ENCODE measurements at places on chromosomes 7 and 10.
A peak's percentile ranks its signal among the peaks of the same experiment; 100 is the strongest.

GRCh38 chr10:14023673-14024328, 306.9 kb downstream of the FRMD4A start:
- no peak for DNase-seq

- peak; percentile 93 for DNase-seq
Observed at GRCh38 chr7:25854608-25855497, 297.1 kb upstream of the NFE2L3 start.

- DNase-seq, result no peak
Observed at GRCh38 chr7:129311429-129311828, 86.6 kb downstream of the AHCYL2 start.

DNA sequence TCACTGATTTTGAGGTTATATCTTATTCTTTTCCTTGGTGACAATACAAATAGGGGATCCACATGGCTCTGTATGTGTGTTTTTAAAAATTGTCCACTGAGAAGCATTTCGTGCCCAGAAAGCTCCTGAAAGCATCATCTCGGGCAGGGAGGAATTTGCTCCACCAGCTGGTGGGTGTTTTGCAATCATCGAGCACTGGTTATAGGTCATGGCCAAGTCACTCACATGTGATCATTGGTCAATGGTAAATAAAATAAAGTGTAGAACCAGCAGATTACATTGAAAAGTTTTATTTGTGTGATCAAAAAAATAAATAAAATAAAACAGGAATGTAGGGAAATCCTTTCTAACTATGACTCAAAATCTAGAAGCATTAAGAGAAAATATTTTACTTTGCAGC, 23.0 kb upstream of the SNX13 start:
- DNase-seq, result no peak

DNA sequence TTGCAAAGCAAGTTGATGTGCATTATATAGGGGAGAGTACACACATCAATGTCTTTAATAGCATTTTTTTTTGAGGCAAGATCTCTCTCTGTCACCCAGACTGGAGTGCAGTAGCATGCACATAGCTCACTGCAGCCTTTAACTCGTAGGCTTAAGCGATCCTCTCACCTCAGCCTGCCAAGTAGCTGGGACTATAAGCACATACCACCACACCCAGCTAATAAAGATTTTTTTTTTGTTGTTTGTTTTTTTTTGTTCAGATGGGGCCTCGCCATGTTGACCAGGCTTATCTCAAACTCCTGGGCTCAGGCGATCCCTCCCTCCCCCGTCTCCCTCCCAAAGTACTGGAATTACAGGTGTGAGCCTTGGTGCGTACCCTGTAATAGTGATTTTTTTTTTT, 1.5 kb downstream of the UMAD1 start:
- DNase-seq, result no peak

- no peak for DNase-seq
Observed at GRCh38 chr7:5492636-5493020, 69.0 kb upstream of the TNRC18 start.

- peak; percentile 96 for DNase-seq
Observed at GRCh38 chr10:58335306-58336005, 650 bp downstream of the UBE2D1 start.

GRCh38 chr10:47349941-47350371, 1.8 kb downstream of the RBP3 start:
- DNase-seq, result no peak

- no peak for DNase-seq
Observed at GRCh38 chr7:69438584-69439412, 159.5 kb upstream of the AUTS2 start.

DNA sequence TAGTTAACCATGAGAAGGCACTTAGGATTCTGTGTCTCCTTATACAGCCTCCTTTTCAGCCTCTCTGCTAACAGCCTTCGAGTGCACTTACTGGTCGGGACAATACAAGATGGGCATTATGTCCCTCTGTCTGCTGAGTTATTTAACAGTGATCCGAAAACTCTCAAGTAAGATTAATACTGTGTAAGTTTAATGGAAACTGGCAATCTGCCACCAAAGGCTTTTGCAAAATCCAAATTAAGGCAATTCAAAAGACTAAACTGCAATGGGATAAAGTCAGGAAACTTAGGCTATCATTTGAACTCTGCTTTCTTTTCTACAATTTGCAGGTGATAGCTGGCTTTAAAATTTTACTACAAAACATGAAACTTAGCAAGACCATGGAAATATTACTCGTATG, 477.8 kb downstream of the TFEC start:
- DNase-seq, result no peak

DNA sequence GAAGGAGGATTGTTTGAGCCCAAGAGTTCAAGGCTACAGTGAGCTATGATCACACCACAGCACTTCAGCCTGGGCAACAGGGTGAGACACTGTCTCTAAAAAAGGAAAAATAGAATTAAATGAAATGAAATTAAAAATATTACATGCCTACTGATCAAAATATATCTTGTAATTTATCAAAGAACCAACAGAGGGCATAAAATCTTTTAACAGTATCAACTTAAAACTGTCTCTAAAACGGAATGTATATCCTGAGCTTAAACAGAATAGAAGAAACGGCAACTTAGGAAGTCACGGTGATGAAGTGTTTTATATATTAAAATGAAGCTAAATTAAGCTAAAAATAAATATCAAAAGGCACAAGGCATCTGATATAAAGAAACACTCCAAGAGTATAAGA, 78.8 kb downstream of the MTPAP start:
- DNase-seq, result no peak

GRCh38 chr10:48794074-48794473, 109.4 kb downstream of the WDFY4 start:
- no peak for DNase-seq

DNA sequence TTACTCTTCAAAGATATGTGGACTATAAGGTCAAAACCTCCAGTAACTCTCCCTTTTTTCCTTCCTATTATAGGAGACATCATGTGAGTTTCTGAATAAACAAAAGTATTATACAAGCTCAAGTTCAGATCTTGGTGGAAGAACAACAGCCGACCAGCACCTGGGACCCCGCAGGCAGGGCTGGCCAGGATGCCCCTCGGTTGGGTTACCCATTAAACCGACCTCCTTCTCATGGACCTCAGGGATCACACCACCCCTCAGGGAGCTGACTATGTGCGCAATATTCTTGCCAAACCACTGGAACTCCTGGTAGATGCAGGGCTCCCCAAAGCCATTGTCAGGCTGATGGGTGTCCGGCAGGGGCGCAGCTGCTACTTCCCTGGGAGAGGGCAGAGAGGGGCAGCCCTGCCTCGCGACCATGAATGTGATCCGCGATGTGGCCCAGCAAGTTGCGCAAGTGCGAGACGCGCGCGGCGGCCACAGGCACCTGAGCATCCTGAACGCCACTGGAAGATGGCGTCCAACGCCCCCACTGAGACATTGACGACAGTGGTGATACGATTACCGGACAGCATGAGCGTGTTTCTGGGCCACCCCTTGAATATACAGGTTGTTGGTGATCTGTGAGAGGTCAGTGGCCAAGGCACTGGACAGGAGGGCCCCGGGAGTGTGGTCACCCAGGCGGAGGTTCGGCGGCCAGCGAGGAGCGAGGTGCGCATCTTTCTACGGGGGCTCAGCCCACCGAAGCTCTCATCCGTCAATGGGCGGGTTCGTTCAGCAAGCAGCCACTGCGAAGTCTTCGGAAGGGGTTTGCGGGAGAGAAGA, 161.3 kb downstream of the IPMK start:
- no peak for DNase-seq

GRCh38 chr7:138813945-138814344, 15.9 kb upstream of the ATP6V0A4 start:
- no peak for DNase-seq

GRCh38 chr7:91776171-91776570, 104.3 kb downstream of the MTERF1 start:
- DNase-seq, result no peak

- DNase-seq, result no peak
Observed at GRCh38 chr7:117279931-117280557, 42.8 kb downstream of the WNT2 start.

GRCh38 chr7:107122486-107122911, 46.3 kb upstream of the HBP1 start:
- DNase-seq, result no peak

- no peak for DNase-seq
Observed at GRCh38 chr10:30383356-30383755, 34.3 kb upstream of the MTPAP start.

GRCh38 chr10:110398419-110399105, 93.8 kb upstream of the SMNDC1 start:
- peak; percentile 94 for DNase-seq

DNA sequence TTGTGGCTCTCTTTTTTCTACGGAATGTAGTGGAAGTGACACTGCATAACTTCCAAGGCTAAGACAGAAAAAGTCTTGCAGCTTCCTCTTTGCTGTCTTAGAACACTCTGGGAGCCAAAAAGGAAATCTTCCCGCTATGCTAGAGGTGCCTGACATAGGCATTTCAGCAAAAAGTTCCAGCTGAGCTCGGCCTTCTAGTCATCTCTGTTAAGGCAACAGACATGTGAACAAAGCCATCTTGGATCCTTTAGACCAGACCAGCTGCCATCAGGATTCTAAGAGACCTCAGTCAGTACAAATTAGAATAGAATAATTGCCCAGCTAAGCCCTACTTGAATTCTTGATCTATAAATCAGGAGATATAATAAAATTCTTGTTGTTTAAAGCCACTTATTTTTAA, 16.3 kb upstream of the COL1A2 start:
- DNase-seq, result no peak

DNA sequence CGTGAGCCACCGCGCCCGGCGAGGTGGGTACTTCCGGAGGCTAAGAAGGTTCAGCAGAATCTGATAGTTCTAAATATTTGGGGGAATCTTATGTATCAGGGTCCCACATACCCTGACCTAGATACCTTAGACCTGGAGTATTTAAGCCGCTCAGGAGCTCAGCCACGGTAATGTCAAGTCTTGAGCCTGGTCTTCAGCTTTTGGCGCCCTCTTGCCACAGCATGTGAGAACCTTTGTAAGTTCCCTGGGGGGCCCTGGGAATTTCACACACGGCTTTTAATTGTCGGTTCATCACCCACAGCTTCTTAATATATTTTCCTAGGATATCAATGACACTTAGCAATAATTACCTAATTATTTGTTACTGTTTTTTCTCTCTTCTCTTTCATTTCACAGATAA, 324.3 kb upstream of the GALNT17 start:
- no peak for DNase-seq

DNA sequence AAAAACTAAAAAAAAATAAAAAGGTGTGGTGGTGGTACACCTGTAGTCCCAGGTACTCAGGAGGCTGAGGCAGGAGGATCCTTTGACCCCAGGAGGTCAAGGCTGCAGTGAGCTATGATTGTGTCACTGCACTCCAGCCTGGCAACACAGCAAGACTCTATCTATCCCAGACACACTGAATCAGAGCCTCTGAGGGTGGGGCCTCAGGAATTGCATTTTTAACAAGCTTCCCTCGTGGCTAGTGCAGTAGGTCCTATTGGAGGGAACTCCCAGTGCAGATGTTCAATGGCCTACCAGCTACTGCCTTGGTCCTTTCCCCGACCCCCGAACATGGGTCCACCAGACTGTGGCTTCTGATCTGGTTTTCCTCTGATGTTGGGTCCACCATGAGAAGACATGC, 14.9 kb downstream of the STRA8 start:
- no peak for DNase-seq

DNA sequence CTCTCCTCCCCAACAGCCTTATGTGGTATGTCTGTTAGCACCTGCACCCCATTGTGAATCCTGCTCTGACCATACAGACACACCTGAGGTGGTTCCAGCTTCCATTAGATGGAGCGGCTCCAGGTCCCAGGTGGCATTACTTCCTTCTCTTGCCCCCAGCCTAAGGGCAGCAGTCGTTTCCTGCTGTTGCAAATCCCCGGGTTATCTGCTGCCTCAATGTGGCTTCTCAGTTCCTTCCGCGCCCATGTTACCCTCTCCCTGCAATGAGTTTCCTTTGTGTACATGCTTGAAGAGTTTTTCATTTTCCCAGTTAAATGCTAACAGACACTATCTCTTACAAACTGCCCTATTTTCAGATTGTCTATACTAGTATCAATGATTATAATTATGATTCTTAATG, 62.8 kb upstream of the PRKCQ start:
- DNase-seq, result no peak

DNA sequence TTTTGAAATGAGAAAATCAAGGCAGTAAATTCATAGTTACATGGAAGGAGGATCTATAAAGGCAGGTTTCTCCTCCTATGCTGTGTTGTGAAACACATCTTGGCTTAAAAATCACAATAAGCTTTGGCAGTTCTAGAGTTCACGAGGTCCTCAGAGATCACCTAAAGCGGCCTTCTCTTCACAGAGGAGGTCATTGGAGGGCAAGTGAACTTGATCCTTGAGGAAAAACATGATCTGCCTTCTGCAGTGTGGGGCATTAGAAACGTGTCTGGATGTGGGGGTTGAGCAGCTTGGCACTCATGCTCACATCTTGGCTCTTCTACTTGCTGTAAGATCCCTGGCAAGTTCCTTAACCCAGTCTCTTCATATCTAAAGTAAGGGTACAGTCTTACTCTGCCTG, 96.1 kb upstream of the BMPER start:
- DNase-seq, result no peak

DNA sequence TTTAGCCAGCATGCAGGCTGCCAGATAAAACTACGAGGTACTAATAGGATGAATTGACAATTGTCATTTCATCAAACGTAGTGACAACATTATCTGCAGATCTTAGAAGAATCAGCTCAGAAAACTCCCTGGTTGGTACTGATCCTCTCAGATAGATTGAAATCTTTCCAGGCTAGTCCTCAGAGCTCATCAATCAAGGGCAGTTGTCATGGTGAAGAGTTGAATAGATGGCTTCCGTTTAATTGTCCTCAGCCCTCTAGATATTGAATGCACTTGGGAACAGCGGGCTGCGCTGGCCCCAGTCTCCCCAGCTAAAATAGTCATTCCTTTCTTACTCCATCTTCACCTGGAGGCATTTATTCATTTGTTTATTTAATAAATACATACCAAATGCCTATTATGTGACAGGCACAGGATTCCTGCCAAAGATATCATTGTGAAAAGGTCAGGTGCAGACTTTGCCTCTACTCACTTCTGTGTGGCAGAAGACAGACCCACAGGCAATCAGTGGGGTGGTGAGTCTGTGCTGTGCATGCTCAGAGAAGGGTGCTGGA, 1081.6 kb downstream of the TYW1 start:
- no peak for DNase-seq

DNA sequence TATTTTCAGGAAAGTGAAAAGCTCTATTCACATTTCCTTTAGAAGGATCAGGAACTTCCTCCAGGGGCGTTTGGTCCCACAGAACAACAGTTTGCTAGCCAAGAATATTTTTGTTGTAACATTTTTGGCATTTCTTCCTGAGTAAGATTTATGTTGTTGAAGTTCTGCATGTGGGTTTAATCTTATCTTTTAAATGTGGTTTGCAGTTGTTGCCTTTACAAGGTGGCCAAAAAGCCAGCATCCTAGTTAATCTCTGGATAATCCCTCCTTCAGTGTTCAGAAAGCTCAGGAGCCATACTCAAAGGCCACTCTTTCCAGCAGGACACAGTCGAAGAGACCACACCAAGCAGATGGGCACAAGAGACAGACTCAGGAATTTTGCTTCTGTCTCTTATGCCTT, 30.0 kb downstream of the SLC26A4 start:
- DNase-seq, result no peak

DNA sequence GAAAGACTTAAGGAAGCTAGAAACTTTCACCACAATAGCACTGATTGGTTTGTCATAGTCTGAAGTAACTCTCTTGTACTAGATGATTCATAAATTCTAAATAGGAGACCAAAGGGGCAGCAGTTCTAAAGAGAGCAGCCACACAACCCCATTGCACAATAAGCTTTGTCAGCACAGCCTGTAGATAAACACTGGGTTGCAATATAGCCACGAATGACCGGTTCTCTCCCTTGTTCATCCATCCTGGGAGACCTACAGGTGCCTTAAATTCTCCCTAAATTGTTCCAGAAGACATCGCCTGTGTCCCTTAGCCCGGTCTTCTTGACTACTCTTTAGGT, 167.0 kb downstream of the SNX13 start:
- DNase-seq, result peak; percentile 87

All from PC-9 (cell line).